ENCODE measurements at places on chromosomes 6 and 20.

DNA sequence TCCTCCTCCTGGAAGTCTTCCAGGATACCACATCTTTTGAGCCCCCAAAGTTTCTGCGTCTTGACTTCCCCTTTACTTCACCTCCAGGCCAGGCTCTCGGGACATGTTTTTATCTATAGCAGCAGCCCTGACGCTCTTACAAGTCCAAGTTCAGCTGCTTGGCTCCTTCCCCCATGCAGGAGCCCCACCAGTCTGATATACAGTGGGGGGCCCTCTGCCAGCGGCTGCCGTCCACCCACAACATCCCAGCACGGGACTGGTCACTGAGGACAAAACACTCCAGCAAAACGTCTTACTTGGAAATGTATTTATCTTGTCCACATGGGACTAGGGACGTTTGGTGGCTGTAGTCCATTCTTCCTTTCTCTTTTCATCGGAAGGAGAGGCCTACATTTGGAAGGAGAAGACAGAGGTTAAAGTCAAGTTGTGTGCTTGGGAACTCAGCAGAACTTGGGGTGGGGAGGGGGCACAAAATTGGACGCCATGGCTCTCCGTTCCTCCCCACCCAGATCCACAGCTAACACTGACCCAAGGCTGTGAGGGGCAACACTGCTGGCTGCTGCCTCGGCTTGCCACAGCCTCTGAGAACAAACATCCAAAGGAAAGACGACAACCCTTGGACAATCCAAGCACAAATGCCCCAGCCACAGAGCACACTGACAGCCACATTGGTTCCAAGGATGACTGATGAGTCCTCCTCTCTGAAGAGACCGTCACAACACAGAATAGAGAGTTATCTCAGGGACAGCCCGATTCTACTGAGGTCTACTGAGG lies 79.2 kb downstream of the PRND start:
- DNase-seq, result no peak

DNA sequence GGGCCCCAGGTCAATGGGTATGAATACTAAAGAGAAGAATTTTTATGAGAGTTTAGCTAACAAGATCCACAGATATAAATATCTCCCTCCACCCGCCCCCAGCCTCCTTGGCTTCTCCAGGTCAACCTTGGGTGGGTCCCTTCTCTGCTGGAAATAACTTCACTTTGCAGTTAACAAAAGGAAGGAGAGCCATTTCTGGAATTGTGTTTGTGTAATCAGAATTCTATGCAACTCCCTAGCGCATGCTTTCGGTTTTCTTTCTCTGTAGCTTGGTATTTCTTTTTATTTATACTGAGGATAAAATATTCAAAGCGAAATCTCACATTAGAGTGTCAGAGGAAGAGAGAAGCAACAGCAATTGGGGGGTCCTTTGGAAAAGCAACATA lies 27.1 kb downstream of the RIPOR2 start:
- no peak for DNase-seq

DNA sequence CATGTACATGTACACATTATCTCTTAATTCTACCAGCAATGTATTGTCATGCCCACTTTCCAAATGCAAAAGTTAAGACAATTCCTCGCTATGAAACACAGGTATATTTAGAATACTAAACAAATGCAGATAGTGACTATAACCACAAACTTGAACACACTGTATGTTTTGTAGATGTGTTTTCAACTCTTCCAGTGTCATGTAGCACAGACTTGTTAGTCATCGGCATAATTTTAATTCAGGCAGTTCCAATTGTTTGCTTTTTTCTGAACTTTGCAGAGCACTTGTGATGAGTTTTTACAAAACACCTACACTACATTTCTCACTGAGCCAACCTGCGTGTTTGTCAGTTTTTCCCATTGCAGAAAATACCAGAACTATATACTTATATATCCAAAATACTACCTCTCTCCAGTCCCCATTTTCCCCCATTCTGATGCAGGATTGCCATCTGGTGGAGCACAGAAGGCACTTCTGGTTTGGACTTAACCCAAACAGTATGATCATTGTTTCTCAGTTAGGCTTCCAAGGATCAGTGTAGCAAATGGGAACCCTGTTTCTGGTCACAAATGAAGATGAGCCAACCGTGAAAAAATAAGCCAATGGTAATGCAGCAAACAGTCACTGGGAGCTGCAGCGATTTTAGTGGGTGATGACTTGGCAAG lies 143.4 kb downstream of the ADGRB3 start:
- peak; percentile 4 for DNase-seq

GRCh38 chr6:11043961-11044711 lies at the start of gene ELOVL2:
Gene ELOVL2 (minus strand): TSS chr6:11044305. CDS start chr6:11044230, 75 bp downstream.
- DNase-seq, result peak; percentile 63

- DNase-seq, result no peak
Observed at GRCh38 chr6:85006362-85006761, 242.0 kb upstream of the TBX18 start.

DNA sequence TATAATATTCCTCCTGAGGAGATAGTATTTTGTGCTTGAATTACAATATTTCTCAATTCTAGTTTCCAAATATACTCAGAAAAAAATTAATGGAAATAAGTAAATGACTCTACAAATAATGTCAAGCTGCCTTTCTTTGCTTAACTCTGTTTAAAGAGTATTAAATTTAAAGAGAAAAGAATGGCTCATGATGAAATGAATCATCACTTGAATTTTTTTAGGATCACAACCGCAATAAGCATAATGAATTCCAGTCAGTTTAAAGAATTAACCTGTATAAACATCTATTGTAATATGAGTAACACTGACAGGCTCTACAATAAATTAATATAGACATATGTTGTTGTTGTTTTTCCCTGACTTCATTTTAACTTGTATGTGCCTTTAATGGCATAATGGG lies 266.2 kb upstream of the ADGRB3 start:
- no peak for DNase-seq

DNA sequence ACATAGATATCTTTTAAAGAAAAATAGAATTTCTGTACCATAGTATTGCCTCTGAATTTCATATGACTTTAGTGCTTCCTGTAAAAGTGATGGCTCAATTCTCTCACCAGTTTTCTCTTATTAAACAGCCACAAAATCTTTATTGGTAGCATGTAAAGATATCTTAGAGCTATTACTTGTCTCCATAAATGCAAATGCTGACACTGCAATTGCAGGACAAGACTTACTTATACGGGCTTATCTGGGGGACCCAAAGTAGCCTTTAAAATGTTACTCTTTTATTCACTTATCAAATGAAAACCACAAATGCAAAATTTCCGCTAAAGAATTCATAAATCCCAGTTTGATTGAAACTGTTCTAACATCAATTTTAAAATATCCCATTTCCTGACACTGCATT lies 287.1 kb upstream of the SPTLC3 start:
- no peak for DNase-seq

- no peak for DNase-seq
Observed at GRCh38 chr6:3432416-3432815, 24.4 kb downstream of the SLC22A23 start.

- DNase-seq, result peak; percentile 42
Observed at GRCh38 chr6:158417760-158418098, 105.5 kb downstream of the TULP4 start.

GRCh38 chr6:53041356-53041755 lies 23.8 kb upstream of the FBXO9 start:
- no peak for DNase-seq

DNA sequence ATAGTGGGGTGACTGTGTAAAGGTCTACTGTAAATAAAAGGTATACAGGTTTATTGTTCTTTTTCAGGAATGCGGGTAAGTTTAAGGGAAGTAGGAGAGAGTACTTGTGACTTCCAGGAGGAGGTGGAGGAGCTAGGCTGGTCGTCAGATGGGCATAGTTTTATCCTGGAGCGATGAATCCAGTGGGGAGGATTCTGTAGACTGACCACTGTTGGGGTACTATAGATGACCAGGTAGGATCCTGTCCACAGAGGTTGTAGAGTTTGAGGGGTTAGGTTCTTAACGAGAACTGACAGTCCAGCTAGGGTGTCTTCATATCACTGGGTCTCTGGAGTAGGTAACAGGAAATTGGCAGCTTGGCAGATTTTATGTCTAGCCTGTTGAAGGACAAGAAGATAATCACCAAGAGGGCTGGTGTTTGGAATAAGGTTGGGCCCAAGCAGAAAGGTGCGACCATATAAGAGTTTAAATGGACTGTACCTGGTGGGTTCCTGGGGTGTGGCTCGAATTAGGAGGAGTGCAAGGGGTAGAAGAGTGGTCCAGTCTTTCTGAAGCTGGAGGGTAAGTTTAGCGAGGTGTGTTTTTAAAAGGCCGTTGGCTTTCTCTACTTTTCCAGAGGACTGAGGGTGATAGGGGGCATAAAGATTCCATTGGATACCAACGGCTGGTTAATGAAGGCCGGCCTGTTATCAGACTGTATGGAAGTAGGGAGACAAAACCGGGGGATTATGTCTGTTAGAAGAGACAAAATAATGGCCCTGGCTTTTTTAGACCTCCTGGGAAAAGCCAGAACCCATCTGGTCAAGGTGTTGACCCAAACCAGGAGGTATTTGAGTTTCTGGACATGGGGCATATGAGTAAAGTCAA lies 751.3 kb upstream of the ADGRB3 start:
- no peak for DNase-seq

DNA sequence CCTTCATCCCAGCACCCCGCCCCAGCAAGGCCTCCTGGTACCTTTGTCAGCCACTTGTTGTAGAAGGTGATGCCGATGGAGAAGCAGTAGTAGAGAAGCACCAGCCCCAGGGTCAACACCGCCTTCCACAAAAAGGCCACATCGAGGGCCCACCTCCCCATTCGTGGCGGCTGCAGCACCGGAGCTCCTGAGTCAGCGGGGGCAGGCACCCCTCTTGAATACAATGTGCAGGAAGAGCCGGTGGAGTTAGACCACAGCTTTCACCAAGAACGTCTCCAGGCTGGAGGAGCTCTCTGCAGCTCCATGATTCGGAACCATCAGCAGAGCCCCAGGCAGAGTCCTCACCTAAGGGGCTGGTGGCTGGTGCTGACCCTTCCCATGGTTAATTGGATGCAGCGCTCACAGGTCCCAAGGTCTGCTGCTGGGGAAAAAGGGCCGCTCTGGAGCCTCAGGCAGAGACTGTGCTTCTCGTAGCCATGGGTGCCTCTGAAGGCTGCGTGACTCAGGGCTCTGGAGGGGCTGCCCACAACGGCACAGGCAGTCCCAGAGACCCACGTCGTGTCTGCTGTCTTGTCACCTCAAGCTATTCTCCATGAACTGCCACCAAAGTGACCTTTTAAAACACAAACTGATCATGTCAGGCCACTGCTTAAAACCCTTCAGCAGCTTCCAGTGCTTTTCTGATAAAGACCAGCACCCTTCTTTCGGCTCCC lies 47.9 kb downstream of the ELMO2 start:
- no peak for DNase-seq

GRCh38 chr6:155256122-155256795 lies 7.6 kb upstream of the CLDN20 start:
- no peak for DNase-seq

DNA sequence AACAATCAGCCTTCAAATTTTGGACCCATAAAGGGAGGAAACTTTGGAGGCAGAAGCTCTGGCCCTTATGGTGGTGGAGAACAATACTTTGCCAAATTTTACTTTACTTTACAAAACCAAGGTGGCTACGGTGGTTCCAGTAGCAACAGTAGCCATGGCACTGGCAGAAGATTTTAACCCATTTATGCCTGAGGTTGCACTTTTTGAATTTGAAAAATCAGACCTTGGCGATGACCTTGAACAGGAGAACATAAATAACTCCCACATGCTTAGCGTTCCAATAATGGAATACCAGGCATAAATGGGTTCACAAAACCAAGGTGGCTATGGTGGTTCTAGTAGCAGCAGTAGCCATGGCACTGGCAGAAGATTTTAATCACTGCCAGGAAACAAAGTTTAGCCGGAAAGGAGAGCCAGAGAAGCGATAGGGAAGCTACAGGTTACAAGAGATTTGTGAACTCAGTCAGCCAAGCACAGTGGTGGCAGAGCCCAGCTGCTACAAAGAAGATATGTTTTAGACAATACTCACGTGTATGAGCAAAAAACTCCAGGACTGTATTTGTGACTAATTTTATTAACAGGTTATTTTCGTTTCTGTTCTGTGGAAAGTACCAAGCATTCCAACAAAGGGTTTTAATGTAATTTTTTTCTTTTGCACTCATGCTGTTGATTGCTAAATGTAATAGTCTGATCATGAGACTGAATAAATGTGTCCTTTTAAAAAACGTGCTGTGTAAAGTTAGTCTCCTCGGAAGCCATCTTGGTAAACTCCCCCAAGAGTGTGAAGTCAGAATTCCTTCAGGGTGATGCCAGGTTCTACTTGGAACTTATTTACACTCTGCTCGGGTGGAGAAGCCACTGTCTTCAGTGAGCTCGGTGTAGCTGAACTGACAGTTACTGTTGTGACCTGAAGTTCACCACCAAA lies 6.7 kb downstream of the SFT2D1 start:
- no peak for DNase-seq

- DNase-seq, result no peak
Observed at GRCh38 chr6:56746767-56747504, 104.2 kb upstream of the DST start.

- no peak for DNase-seq
Observed at GRCh38 chr6:48765352-48765961, 654.5 kb upstream of the PTCHD4 start.

DNA sequence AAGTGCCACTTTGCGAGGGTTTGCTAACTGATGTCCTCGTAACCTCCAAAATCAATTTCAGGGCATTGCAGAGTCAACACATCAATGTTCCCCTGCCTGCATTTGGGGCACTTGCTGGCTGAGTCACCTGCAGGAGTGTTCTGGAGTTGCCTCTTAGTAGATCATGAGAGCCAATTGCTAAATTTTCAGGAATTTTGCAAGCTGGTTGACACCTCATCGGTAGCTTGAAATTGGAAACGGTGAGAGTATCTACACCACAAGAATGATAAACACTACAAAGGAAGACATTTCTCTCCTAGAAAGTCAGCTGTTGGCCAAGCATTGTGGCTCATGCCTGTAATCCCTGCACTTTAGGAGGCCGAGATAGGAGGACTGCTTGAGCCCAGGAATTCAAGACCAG lies 10.8 kb upstream of the BFSP1 start:
- DNase-seq, result no peak

GRCh38 chr6:4910037-4910760 lies 93.6 kb downstream of the RPP40 start:
- no peak for DNase-seq

- DNase-seq, result no peak
Observed at GRCh38 chr6:73299151-73299971, 36.4 kb upstream of the KHDC1 start.

DNA sequence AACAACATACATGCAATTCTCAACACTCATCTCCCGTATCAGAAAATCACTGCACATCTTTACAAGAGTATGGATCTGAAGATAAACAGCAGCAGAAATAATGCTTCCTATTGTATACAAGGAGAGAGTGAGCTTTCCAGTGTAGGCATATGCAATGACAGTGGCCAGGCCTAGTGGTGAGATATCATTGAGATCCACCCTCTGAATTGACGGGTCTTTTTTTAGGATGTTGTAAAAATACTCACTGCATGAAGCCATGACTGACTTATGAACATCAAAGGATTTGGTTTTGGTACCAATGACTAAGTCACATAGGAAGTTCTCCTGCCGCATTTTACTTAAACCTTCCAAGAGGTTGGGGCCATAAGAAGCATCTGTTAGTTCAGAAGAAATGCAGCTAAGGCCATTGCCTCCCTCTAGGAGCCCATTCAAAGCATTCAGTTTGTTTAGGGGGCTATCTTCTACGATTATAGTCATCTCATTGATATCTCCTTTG lies 10.8 kb downstream of the KLHL31 start:
- DNase-seq, result no peak

Data from H54 (cell line).